ENCODE measurements at places on chromosomes 6 and 20. TPM values are rescaled to one million over a fixed set of nuclear protein-coding genes. Genes with fewer than 3 reads are reported as not detected.

Gene GPR6
- polyA plus RNA-seq: not detected

GRCh38 chr6:104332364-104332763, 527.4 kb downstream of the HACE1 start:
- no peak for DNase-seq

DNA sequence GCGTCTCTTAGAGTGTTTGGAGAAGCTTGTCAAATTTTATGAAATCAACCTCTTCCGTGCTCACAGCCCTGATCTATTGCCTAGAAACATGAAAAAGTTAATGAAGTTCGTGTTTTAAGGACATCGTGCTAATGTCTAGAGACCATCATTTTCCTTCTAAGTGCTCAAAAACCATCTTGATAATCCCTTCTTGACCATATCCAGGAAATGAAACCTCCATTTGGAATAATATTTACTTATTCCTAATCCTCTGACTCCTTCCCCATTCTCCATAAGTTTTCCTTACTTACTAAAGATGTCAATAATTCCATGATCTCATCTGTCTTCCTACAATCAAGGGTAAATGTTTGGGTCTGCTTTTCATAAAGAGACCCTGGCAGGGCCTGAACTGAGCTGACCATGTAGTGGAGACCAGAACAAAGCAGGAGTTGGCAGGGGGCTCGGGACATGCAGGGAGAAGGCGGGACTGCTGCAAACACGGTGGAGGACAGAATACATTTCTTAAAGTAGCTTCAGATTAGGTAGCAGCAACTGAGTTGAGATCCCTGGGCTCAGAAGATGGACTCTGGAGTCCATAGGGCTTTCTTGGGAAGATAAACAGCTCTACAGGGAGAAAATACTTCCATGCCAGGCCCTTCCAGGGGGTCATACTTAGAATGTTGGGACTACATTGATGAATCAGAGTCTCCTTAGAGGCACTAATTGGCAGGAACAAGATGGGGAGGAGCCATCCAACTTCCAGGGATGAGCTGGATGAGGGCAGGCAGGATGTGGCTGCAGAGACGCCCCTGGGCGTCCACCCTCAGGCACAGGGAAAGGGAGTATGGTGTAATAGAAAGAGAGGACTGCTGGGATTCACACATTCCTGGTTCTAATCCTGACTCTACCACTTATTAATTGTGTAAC, 100.7 kb downstream of the RIN2 start:
- DNase-seq: no peak

GRCh38 chr20:51611625-51611890, 69.0 kb upstream of the NFATC2 start:
- DNase-seq: no peak

- DNase-seq: no peak
Observed at GRCh38 chr6:83824388-83824801, 28.8 kb upstream of the RIPPLY2 start.

- peak; percentile 44 for DNase-seq
Observed at GRCh38 chr6:16380220-16380809, 141.9 kb downstream of the GMPR start.

DNA sequence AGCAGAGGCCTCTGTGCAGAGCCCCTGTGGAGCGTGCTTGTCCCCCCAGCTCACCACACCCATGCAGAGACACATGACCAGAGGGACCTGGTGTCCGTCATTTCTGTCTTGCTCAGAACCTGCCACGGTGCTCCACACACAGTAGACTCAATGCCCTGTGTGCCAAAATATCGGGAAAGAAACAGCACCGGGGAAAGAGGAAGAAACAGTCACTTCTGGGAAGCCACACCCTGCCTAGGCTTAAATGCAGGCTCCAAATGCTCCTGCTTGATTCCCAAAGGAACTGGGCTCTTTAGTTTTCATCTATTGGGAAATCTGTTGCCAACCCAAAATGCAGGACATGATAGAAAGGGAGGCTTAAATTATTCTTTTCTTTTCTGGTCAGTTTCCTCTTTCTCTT, 503.9 kb downstream of the CD83 start:
- no peak for DNase-seq

GRCh38 chr6:124482071-124482491, 480.2 kb upstream of the RNF217 start:
- DNase-seq: no peak

DNA sequence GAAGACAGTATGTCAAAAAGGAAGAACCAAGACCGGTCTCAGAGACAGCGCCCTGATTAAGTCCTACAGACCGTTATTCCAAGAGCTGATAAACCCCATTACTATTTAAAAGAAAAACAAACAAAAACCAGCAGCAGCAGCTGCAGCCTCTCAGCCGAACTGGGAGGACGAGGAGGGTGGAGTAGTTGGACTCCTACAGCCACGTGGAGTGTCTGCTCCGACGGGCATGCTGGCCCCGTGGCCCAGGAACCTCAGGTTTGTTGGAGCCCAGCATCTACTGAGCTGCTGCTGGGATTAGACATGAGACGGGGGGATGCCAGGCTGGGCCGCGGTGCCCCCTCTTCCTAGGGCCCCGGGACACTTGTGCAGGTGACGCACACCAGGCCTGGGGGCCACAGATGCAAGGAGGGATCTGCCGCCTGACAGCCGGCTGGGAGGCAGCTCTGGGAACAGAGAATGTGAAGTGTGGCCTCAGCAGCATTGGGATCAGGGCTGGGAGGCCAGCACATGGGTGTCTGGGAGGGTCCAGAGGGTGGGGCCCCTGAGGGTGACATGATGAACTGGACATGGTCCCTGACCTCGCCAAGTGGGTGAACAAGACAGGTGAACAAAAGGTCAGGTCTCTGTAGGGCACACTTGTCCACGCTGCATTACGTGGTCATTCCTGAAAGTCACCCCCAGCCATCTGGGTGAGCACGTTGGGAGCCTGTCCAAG, 2.9 kb upstream of the ZBTB46 start:
- DNase-seq: no peak

Gene TREML1
- polyA plus RNA-seq: not detected

DNA sequence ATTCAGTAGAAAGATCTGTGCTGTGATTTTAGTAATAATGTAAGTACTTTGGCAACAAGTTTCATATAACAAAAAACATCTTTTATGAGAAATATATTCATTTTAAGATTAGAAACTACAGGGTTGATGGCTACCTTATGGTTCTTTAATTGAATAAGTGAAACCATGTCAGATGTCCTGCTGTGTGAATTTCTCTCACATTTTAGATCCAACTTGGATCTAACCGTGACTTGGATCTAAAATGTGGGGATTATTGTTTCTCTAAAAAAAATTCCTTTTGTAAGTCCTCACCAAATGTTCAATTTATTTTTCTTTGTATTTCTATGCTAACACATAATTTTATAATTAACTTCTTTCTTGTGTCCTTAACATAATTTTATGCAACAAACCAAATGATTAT, 30.4 kb downstream of the ZC2HC1B start:
- DNase-seq: no peak

- DNase-seq: no peak
Observed at GRCh38 chr20:41135888-41136679, 1.3 kb upstream of the PLCG1 start.

GRCh38 chr20:5781798-5782750, 31.9 kb downstream of the SHLD1 start:
- DNase-seq: no peak

DNA sequence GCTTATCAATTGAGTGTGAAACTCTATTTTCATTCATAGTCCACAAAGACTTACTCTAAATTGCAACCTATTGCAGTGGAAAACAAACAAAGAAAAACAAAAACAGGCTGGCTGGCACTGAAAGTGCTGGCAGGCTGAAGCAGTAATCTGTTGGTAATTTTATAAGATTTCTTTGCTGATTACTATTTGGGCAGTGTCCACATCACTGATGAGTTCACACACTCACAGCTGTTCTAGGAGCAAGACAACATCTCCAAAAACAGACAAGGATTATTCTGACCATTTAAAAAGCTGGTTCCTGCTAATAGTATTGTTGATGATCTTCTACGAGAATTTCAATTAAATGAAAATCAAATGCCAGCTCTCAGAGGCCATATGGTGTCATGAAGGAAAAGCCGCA, 26.9 kb downstream of the MARCKS start:
- DNase-seq: no peak

- DNase-seq: no peak
Observed at GRCh38 chr6:158813032-158813431, 6.1 kb downstream of the EZR start.

Gene GTSF1L
- polyA plus RNA-seq: not detected

GRCh38 chr6:136923116-136923953, 1.2 kb downstream of the SLC35D3 start:
- DNase-seq: no peak

Gene PAK5
- polyA plus RNA-seq: not detected

Gene SOX4
- polyA plus RNA-seq: 3.8 TPM

DNA sequence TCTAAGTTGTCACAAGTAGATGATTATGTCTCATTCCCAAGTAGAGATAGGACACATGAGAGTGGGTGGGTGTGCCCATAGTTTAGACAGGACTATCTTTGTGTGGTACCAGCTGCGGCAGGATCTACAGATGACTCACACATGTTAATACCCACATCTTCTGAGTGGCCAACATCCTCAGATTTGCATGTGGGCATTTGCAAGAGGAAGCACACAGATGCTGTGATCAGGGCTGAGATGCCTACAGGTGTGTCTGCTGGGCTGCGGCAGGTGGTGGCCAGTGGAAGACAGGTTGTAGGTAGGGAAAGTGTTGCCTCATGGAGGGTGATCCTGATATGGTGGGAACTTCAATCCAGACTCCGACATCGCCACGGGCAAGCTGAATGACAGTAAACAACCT, 50.8 kb downstream of the UTRN start:
- DNase-seq: no peak

- DNase-seq: no peak
Observed at GRCh38 chr20:59002388-59002787, 4.7 kb downstream of the CTSZ start.

- DNase-seq: no peak
Observed at GRCh38 chr20:23800865-23801264, 25.7 kb downstream of the CST2 start.

Gene PDE7B
- 5.9 TPM for polyA plus RNA-seq

GRCh38 chr6:130848945-130849344, 21.7 kb downstream of the SMLR1 start:
- no peak for DNase-seq

GRCh38 chr6:121748376-121748775, 312.9 kb downstream of the GJA1 start:
- DNase-seq: no peak

GRCh38 chr20:64233725-64234124, 21.8 kb upstream of the PCMTD2 start:
- peak; percentile 75 for DNase-seq

- DNase-seq: no peak
Observed at GRCh38 chr6:45416700-45417099, 39.0 kb upstream of the SUPT3H start.

DNA sequence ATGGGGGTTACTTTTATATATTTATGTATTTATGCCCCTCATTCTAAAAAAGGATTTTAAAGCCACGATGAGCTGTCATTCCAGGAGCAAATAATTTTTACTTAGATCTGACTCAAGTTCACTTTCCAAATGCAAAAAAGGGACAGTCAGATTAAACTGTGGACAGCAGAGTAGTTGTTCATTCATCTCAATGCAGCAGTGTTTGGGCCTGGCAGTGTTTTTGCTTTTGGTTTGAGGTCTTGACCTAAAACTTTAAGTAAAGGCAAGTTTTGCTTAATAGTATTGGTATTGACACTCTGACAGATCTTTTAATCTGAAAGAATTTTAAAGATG, 13.9 kb downstream of the JARID2 start:
- no peak for DNase-seq

- no peak for DNase-seq
Observed at GRCh38 chr20:62659488-62660239, 17.4 kb downstream of the SLCO4A1 start.

GRCh38 chr6:33105916-33106871, 30.4 kb downstream of the HLA-DPB1 start:
- no peak for DNase-seq

DNA sequence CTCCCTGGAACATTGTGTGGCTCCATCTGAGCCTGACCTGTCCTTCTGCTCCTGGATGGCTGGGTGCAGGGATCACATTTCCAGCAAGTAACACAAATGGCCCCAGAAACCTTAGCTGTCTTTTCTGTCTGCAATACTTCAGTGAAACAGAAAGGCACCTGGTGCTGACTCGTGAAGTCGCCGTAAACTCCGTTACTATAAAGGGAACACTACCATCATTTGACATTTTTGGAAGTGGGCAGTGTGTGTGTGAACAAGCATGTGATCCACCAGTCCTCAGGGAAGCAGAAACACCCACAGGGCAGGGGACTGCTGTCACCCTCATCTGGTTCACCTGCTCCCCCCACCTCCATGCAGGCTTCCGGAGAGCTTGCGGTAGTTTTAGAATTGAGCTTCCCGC, 23.9 kb downstream of the SERPINB6 start:
- no peak for DNase-seq

Measured in heart right ventricle (tissue), 16 donors.